A673 (cell line): ENCODE measurements at places on chromosomes 11 and 22. TPM values are rescaled to one million over a fixed set of nuclear protein-coding genes. Genes with fewer than 3 reads are reported as not detected.

DNA sequence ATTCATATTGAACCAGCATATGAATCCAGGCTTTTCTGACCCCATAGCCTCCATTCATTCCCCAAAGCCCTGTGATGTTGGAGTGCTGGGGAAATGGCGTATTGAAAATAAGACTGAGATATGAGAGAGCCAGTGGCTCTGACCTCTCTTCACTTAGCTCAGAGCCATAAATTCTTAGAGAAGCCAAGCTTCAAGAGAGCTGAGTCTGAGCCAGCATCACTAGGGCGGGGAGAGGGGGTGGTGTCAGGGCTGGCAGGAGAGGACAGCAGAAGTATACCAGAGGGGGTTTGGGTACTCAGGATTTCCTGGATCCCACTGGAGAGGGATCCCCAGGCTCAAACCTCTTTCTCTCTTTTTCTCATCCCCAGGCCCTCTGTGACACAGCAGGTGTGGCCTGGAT is 16.7 kb upstream of the MOGAT2 start:
- DNase-seq = no peak

GRCh38 chr22:46464701-46465344 is 72.6 kb downstream of the CELSR1 start:
- no peak for DNase-seq

DNA sequence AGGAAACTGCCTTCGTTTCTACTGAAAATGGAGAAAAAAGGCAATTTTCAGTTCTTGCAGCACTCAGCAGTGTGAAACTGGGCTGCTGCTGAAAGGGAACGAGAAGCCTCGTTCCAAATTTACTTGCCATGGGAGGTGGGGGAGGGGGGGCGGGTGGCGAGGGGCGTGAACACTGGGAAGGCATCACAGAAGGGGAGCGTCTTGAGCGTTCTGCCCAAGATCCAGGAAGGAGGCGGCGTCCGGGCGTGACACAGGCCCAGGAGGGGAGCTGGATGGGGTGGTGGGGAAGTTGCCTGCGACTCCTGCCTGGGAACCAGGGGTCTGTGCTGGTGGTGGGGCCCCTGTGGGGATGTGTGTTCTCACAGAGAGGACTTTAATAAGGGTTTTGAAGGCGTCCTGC is 213.5 kb downstream of the CTTN start:
- DNase-seq = no peak

GRCh38 chr11:124977006-124977405 is 23.0 kb downstream of the CCDC15 start:
- peak; percentile 10 for DNase-seq

DNA sequence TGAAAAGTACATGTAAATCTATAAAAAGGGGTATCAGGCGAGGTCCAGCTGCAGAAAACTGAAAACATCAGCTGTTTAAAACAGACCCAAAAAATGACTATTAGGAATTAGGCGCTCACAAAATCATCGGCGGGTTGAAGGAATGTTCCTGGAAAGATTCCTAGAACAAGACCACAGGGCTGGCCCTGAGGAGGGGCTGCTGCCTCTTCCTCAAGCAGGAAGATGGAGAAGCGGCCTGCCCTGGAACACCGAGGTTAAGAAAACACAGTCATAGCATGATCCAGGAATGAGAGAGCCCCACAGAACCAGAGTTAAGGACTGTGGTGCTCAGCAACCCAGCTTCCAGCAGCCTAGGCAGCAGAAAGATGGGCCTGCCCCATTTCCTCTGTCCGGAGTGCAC is 78.4 kb downstream of the C11orf91 start:
- no peak for DNase-seq

Gene C1QTNF5
- 0.31 TPM in 1 of 2 replicates, not detected in the other for total RNA-seq

- no peak for DNase-seq
Measured at GRCh38 chr11:27421819-27422494, 50.6 kb downstream of the LGR4 start.

GRCh38 chr11:67033661-67034166 is 10.8 kb downstream of the SYT12 start:
- peak; percentile 80 for DNase-seq

- no peak for DNase-seq
Measured at GRCh38 chr11:45895553-45896259, 10.3 kb downstream of the MAPK8IP1 start.

- no peak for DNase-seq
Measured at GRCh38 chr11:3905080-3905953, 49.9 kb downstream of the STIM1 start.

Gene BTBD18
- total RNA-seq = not detected in 2 replicates

Gene MRGPRX3
- not detected in 2 replicates for total RNA-seq

- no peak for DNase-seq
Measured at GRCh38 chr11:45884596-45885185, 760 bp upstream of the MAPK8IP1 start.

DNA sequence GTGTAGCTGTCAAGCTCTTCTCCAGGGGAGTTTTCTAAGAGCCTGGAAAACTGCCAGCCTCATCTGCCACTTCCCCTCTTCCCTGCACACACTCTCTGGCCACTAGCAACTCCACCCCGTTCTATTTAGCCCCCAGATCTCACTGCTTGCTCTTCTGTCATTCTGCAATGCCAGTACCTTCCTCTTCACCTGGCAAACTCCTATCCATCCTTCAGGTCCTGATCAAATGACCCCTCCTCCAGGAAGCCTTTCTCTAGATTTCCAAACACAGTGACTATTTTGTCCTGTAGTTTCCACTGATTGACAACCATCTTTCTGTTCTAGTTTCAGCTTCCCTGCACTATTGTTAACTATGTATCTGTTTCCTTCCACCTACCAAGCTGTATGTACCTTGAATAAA is 437.7 kb downstream of the SOX6 start:
- no peak for DNase-seq

Gene LDLRAD3
- total RNA-seq = 13.1 and 18.0 TPM in 2 replicates

Gene MS4A7
- total RNA-seq = not detected in 2 replicates

Gene SLC5A1
- total RNA-seq = not detected in 2 replicates

GRCh38 chr11:55719608-55720160 is 53.6 kb upstream of the OR5D13 start:
- no peak for DNase-seq

GRCh38 chr11:77270921-77271320 is 30.6 kb downstream of the GDPD4 start:
- DNase-seq = no peak

DNA sequence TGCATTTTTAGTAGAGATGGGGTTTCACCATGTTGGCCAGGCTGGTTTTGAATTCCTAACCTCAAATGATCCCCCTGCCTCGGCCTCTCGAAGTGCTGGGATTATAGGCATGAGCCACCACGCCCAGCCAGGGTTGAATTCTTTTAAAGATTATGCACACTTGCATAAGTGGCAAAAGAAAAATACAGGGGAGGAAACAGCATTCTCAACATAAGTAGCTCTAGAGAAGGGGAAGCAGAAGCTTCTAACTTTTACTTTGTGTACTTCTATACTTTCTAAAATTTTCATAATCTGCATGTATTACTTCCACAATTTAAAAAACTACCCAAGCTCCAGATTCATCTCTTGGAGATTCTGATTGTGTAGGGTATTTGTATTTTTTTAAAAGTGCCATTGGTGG is 108.0 kb downstream of the SLC1A2 start:
- DNase-seq = no peak

Gene NAA40
- total RNA-seq = 44.8 and 51.2 TPM in 2 replicates

DNA sequence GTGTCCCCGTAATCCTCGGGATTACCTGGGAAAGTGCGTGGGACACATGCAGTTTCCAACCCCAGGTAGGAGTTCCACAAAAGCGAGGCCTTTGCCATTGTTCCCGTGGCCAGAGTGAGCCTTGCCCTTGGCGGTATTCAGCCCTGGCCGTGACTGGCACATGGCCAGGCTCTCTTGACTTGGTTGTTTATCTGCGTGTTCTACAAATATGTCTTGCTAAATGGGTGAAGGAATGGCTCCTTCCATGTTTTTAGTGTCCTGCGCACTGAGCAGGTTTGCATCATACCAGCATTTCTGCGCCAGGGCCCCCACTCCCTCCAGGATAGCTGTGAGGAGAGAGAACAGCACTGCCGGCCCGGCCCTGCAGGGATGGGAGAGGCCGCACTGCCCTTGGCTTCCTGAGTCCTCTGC is 20.0 kb downstream of the POLR3H start:
- DNase-seq = no peak
